ENCODE measurements at places on chromosomes 2 and 18.

- DNase-seq = no peak
Measured at GRCh38 chr2:216991563-216991962, 131.7 kb upstream of the TNP1 start.

DNA sequence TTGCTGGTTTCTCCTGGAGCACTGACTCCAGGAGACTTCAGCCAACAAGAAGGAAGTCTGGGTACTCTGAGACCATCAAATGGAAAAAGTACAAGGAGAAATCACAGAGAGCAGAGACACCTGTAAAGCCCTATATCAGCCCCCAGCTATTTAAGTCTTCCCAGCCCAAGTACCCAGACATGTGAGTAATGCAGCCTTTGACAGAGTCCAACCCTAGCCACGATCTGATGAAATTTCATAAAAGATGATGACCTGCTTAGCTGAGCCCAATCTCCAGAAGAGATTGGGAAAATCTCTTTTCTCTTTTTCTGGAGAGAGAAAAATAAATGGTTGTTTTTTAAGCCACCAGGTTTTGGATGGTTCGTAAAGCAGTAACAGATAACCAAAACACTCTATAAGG, 196.6 kb downstream of the NBAS start:
- no peak for DNase-seq

DNA sequence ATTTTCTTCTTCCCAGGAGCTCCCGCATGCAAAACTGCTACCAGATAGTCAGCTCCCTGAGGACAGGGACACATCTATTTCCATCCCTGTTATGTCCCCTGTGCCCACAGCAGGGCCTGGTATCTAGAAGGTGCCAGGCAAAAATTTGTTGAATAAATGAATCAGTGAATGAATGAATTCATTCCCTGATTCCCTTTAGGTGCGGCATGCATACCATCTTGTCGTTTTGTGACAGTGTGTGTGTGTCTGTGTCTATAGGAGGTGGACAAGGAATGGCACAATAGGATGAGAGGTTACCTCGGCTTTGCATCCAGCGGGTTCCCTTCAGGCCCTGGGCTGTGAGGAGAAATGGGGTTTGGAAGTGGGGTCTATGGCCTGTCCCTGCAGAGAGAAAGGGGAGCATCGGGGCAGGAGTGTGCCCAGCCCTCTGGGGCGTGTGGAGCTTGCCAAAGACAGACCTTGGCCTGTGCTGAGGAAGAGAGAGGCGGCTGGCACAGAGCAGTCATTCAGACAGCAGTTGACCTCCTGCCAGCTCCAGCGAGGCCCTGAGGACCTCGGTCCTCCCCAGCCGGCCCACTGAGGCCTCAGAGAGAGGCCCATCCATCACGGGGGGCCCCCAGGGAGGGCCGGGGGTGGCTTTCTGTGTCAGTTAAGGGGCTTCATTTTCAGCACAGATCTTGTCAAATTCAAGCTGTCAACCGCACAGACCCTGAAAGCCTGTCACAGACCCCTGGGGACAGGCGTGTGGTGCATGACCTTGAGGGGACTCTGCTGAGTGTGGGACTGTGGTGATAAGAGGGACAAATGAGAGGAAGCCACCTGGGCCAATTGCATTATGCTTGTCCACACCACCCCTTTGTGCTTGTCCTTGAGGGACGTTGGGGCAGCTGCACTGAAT, 125.9 kb upstream of the CXCR4 start:
- no peak for DNase-seq

DNA sequence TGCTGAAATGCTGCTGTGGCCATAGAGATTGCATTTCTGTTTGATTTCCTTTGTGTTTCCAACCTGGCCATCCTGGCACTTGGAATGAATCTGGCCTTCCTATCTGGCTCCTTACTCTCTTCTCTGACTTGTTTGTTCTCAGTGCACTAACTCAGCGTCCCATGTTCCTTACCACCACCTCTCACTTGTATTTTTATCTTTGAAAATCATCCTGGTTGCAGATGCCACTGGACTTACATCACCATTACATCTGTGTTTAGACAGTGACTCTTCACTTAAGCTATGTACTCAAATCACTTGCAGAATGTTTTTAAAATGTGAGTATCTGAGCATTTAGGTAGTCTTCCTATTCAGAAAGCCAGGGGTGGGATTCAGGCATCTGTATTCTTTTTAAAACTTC, 239.5 kb downstream of the WDR7 start:
- DNase-seq = no peak

DNA sequence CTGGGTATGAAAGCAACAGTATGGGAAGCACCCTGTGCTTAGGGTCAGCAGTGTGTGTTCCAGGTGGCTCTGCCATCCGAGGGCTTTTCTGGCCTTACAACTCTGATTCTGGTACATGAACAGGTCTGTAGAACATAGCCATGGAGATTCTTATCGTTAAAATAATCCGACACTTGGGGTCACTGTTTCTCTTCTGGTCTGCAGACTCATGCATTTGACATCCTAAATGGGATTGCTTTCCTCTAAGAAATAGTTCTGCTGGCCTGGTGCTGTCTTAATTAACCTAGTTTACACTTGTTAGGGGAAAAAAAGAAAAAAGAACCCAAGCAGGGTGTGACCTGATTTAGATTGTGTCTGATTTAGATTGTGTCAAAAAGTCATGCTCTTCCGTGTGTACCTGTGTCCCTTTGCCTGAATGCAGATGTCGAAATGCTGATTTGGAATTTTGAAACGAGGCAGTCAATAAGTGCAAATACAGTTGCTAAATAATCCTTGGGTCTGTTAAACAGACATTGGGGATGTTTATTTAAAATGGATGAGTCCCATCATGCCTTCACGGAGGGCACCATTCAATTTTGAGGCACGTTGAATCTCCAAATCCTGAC, 59.6 kb downstream of the TRPM8 start:
- no peak for DNase-seq

- no peak for DNase-seq
Measured at GRCh38 chr18:23143016-23143814, 7.9 kb downstream of the CABLES1 start.

- no peak for DNase-seq
Measured at GRCh38 chr2:161766334-161766733, 142.1 kb downstream of the SLC4A10 start.

DNA sequence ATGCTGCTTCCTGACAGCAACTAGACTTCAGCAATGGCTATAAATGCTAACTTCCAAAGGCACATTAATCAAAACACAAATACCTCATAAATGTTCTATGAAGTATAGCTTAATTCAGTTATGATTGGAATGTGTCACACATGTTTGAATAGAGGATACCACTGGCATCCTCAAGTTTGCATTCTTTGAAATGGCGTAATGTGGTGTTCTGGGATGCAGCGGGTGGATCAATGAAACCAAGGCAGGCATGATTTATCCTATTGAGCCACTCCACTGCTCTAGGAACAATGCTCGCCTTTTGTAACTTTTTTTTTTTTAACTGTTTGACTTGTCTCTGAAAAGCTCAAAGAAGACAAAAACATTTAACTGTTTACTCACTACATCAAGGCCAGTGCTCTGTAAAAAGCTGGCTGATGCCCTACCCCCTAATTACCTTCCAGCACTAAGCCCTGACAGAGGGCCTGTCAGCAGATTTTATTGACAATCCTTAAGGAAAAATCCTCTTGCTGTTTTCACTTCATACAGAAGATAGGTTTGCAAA, 278.8 kb upstream of the SESTD1 start:
- DNase-seq = no peak

- no peak for DNase-seq
Measured at GRCh38 chr18:9608298-9608697, 6.1 kb downstream of the PPP4R1 start.

DNA sequence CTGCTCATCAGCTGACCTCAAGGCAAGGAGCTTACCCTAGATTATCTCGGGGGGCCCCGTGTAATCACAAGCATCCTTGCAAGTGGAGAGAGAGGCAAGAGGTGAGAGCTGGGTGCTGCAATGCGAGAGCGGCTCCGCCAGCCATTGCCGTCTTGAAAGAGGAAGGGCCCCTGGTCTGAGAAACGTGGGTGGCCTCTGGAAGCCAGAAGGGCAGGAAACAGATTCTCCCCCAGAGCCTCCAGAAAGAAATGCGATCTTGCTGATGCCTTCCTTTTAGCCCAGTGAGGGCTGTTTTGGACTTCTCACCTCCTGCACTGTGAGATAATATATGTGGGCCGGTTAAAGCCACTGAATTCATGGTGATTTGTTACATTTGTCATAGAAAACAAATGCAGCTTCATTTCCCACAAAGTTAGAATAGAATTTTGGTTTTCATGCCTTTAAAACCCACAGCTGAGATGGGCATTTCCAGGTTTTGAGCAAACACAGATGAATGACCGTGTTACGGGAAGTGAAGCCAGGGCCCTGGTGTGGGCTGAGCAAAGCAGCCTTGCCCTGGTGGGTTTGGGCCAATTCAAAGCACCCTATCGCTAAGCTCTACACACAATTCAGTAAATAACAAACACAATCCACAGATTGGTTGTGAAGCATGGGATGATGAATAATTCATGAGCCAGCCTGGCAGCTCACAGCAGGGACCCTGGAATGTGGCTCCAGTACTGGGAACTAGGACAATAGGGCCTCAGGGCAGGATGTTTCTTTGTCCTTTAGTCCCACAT, 319.9 kb upstream of the HS6ST1 start:
- no peak for DNase-seq

- no peak for DNase-seq
Measured at GRCh38 chr2:98824256-98825019, 93.5 kb upstream of the MGAT4A start.

- DNase-seq = no peak
Measured at GRCh38 chr2:219668316-219668715, 40.9 kb downstream of the SLC4A3 start.

DNA sequence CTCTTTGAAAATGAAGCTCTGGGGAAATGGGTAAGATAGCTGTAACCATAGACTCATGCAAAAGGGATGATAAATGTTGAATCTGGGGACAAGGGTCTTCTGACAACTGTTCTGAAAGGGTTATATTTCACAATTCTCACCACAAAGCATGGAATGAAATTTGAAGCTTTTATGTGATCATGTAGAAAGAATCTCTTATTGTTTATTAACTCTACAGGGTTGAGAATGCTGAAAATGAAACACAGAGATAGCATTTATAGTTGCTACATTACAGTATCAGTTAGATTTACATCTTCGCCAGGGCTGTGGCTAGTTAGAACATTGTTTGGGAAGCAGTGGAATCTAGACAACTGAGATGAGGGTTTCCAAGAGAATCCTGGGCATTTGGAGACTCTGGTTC, 97.4 kb upstream of the LHCGR start:
- no peak for DNase-seq

- DNase-seq = no peak
Measured at GRCh38 chr2:165568361-165568760, 98.9 kb downstream of the CSRNP3 start.

DNA sequence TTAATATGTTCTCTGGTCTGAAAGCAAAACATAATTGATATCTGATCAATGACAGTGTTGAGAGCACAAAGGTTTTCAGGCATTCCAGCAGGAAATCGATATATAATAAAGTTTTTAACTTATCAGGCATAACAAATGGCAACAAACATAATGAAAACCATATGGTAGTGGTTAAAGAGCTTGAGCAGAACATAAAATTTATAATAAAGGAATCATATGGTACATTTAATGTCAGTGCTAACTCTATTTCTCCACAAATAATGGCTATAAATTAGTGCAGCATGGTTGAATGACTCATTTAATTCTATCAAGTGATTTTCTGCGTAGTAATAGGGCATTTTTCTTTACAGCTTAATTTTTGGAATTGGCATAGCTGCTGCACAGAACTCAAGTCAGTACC, 306.2 kb downstream of the FSIP2 start:
- no peak for DNase-seq

DNA sequence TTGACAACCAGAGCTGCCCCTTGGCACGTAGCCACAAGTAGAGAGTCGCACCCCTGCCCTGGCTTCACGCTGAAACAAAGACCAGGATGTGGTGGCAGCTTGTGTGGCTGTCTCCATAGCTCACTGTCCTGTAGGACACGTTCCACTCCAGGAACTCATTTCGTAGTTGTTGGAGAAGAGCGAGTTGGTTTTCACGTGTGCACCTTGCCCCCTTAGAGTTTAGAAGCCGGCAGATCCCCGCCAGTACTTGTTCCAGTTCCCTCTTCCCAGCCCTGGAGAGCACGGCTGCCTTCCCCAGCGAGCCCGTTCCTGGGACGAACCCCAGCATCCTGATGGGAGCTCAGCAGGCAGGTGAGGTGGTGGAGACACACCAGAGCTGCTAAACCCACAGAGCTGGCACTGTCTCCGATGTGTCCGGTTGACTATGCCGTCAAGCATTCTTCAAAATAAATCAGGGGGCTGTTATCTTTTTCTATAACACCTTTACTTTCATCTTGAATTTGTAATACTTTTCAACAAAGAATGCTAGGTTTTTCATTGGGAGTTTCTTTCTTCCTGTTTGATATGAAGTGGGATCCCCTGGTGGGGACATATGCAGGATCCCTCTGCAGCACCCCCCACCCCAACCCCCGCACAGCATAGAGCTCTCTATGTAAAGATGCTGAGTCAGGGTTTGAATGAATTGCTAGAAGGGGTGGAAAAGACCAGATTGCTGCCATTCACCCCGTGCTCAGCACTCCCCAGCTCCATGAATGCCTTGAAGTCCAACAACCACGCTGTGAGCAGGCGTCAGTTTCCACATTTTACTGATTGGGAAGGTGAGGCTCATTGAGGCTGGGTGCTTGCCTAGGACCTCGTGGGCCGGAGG, 44.5 kb downstream of the GREB1 start:
- no peak for DNase-seq

DNA sequence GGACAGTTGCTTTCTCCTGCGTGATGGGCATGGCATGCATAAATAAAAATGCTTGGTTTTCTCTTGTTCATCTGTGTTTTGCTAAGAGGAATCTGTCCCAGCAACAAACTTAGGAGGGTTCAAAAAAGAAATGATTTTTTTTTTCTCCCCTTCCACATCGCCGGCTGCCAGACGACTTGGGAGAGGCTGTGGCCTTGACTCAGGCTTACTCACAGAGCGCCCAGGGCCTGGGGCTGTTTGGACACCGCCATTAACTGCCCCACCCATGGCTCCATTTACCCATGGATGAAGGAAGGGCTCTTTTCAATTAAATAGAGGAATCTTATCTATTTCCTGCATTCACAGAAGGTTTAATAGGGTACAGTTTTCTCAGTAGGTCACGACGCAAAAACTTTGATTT, 22.3 kb upstream of the SERPINB5 start:
- DNase-seq = no peak

DNA sequence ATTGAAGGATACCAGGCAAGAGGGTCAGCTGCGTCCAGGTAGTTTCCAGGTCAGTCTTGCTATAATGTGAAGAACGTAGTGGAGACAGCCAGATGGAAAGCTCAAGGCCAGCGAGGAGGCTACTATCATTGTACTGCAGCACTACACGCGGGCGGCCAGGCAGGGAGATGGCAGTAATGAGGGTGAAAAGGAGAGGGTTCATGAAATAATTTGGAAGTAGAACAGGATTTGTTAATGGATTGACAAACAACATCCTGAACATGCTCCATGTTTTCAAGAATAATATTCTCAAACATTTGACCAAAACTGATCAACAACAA, 17.1 kb downstream of the SPIRE1 start:
- no peak for DNase-seq

GRCh38 chr2:232839411-232840079, 30.5 kb upstream of the SNORC start:
- no peak for DNase-seq

Data from activated T-cell treated with anti-CD3 and anti-CD28 coated beads for 1 hour (primary cell).